ENCODE measurements at places on chromosomes 2 and 18.

- DNase-seq: peak; percentile 66
Observed at GRCh38 chr2:23518481-23519333, 133.7 kb downstream of the KLHL29 start.

- DNase-seq: no peak
Observed at GRCh38 chr2:118865106-118865505, 17.7 kb upstream of the EN1 start.

DNA sequence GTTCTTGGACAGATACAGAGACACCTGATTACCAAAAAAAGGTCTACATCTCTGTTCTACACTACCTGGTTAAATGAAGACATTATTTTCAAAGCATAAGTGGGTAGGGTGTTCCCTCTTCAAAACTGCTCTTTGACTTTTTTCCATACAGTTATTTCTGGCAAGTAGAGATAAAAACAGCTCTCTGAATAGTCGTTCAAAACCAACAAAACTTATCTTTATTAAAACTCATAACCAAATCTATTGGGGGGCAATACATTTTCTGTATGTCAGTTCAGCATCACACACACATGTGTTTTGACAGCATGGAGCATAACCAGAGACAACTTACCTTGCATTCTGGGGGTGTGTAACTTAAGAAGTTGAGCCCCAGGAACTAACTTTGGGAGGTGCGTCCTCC is 149.0 kb upstream of the EPC2 start:
- DNase-seq: no peak

DNA sequence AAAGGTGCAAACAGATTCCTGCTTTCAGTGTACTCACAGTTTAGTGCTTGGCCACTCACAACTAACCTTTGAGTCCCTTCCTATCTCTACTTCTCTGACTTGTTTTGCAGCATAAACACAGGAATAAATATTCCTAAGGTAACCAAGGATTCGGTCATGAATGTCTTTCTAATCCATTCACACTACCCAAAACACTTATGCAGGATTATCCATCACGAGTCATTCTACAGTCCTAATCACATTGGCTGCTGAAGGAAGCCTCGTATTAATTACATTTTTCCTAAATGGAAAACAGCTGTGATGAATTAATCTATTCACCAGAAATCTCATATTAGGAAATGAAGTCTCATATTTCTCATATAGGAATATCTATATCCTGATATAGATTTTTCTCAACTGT is 16.3 kb downstream of the RDH14 start:
- DNase-seq: no peak

DNA sequence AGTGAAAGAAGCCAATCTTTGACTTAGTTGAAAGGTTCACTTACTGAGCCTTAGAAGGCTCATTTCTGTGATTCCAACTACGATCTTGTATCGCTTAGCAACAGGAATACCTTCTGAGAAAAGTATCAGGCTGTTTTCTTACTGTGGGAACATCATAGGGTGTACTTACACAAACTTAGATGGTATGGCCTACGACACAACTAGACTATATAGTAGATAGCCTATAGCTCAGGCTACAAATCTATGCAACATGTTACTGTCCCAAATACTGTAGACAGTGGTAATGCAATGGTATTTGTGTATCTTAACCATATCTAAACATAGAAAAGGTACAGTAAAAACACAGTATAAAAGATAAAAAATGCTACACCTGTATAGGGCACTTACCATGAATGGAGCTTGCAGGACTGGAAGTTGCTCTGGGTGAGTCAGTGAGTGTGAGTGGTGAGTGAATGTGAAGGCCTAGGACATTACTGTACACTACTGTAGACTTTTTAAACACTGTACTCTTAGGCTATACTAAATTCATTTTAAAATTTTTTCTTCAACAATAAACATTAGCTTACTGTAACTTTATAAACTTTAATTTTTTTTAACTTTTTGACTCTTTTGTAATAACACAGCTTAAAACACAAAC is 148.8 kb upstream of the STON1 start:
- DNase-seq: no peak

DNA sequence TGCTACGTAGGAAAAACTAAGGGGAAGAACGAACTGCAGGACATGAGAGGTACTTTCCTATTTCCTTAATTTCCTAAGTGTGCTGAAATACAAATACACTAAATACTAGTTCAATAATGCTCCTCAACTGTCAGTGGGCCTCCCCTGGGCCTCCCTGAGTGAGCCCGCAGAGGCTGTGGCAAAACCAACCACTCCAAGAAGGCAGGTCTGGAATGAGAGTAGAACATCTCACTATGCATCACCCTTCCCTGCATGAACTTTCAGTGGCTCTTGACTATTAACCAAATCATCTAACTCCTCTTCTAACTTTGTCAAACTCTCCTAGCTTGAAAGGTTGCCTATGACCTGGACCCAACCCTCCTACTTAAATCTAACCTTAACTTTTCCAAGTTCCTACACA is 84.6 kb downstream of the THADA start:
- no peak for DNase-seq

DNA sequence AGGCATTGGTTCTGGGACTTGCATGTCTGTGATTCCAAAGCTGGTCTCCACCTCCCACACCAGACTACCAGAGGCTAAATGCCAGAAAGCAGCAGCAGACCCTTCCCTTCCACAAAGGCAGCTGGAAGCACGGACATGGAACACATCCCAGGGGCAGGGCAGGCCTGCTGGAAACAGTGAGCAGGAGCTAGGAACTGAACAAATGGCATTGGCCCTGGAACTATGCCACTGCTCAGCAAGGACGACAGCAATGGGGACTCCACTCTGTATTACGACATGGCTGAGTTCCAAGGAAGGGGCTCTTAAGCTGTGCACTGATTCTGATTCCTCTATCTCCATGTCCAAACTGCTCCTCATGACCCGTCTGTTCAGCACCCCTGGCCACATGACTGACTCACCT is 77.8 kb upstream of the TFCP2L1 start:
- DNase-seq: no peak

DNA sequence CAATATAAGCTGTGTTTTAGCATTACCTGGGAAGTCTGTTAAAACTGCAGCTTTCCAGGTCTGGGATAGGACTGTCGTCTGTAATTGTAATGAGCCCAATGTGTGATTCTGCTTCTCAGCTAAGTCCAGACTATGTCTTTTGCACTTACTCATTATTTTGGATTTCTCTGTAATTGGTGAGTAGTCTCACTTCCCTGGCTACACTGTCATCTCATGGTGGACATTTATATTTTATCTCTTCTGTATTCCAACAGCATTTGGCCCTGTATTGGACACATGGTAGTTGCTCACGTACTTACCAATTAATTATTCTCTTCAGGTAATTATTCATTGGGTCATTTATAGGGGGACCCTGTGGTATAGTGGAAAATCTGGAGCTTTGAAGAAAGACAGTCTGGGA is 28.0 kb downstream of the LHCGR start:
- DNase-seq: no peak

- no peak for DNase-seq
Observed at GRCh38 chr2:182187130-182187529, 201.5 kb downstream of the PPP1R1C start.

DNA sequence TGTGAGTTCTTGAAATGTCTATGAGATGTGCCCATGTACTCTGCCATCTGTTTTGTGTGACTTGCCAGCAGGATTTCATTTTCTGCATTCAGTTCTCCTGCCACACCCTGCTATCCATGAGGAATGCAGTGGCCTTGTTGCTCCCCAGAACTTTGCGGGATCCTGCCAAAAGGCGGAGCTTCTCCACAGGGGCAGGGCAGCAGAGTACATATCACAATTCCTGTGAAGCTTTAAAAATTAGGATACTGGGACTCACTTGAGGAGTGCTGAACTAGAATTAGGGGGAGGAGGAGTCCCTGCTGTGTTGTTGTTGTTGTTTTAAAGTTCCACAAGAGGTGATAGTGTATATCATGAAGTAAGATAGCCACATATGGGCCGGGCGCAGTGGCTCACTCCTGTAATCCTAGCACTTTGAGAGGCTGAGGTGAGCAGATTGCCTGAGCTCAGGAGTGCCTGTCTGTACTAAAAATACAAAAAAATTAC is 76.4 kb downstream of the TANC1 start:
- no peak for DNase-seq

DNA sequence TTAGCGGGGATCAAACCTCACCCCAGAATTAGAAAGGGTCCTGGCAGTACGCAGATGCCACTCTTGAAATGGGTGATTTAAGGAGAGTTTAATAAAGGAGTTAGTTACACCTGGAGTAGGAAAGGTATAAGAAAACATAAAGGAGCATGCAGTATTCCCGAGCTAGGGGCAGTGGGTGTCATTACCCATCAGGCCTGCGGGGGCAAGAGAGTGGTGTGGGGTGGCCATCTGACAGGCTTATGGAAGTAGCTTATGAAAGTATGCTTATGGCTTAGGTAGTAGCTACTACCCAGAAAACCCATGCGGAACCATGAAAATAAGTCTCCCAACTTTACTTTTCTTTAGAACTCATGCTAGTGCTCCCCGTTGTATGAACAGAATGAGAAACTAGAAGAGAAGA is 568.9 kb upstream of the ACVR2A start:
- no peak for DNase-seq

DNA sequence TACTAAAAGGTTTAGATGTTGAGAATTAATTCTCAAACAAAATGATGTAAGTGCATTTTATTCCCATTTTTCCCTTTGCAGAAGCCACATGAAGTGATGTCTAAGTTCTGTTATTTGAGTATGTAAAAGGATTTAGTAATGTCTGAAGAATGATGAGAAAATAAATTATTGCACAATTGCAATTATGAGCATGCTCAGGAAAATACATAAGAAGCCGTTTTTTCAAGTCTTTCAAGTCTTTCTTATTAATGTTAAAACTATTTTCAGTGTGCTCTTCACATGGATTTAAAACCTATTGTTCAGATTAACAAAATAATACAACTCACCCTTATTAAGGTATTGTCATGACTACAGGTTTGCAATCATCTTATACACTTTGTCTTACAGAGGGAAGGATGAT is 331.4 kb upstream of the NETO1 start:
- no peak for DNase-seq

- no peak for DNase-seq
Observed at GRCh38 chr2:214482728-214483127, 71.9 kb downstream of the VWC2L start.

GRCh38 chr18:39622431-39622830 is 2056.8 kb upstream of the CELF4 start:
- no peak for DNase-seq

- no peak for DNase-seq
Observed at GRCh38 chr2:40559175-40559574, 107.3 kb upstream of the SLC8A1 start.

DNA sequence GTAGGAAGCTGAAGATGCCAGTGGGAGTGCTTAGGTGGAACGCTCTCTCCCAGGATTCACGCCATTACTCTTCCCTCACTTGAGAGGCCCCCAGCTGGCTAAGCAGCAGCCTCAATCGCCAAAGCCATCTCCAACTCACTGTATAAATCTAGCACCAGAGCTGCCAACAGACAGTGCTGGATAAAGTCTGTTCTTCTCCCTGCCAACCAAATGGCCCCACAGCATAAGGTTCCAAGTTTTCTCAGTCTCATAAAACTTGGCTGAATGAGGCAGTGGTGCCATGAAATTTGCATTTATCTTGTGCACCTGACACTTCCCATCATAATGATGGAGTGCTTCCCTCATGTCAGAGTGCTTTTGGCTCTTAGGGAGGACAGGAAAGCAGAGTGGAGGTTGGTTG is 428.2 kb upstream of the ETAA1 start:
- no peak for DNase-seq

DNA sequence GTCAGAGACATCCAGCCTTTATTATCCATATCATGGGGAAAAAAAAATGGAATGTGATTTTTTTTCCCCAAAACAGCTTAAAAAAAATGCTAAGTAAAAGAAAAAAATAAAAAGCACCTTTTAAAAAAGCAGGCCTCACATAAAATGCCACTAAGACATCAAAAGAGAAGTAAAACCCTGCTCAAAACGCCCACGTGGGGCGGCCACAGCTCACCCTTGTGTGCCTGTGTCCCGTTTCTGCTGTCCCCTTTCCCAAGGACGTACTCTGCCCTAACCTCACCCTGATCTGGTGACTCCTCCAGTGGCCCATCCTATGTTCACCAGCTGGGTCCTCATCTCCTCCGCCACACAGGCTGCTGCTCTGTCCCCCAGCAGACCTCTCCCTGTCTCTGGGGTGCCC is 125.4 kb downstream of the NEDD4L start:
- no peak for DNase-seq

DNA sequence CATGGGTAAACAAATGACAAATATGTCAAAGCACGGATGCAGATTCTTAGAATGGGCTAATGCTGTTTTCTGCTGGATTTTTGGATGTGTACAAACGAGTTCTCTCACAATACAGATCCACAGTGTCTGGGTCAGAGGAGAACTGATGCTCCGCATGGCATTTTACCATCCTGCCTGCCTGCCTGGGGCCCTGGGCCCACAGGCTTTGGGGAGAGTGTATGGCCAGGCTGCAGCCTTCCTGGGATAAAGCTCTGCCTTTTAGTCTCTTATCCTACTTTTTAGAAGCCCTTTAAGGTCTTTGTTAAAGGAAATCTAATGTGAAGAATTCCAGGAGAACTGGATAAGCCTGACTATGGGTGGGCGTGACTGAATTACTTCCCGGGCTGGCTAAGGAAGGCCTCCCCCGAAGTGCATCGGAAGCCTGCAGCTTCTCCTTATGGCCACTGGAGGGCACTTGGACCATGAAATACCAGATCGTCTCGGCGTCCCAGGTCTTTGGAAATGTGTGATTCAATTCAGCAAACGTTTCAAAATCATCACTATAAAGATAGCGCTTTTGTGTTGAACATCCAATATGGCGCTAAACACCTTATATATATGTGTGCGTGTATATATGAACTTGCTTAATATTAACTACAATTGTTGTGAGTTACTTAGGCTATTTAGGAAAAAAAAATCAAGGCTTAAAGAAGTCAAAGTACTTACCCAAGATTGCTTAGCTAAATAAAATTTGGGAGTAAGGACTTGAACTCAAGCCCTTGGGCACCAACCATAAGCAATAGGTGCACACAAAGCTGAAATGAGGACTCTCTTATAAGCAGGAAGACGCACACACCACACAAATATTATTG is 15.2 kb upstream of the DNPEP start:
- no peak for DNase-seq

DNA sequence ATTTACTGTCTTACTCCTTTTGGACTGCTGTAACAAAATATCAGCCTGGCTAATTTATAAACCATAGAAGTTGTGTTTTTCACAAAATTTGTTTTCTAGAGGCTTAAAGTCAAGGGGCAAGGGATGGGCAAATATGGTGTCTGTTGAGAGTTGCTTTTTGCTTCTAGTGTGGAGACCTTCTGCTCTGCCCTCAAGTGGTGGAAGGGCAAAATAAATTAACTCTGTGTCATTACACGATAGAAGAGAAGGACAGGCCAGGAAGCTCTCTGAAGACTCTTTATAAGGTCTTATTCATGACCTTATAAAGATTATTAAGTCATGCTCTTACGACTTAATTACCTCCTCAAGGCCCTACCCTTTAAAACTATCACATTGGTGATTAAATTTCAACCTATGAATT is 181.2 kb upstream of the LRATD1 start:
- DNase-seq: no peak

GRCh38 chr2:174776223-174776622 is 12.0 kb upstream of the CHRNA1 start:
- DNase-seq: no peak

GRCh38 chr18:78861116-78861515 is 118.5 kb upstream of the SALL3 start:
- DNase-seq: no peak

GRCh38 chr2:170535552-170535951 is 179.6 kb upstream of the SP5 start:
- no peak for DNase-seq

- DNase-seq: no peak
Observed at GRCh38 chr2:215272918-215273317, 38.9 kb upstream of the ATIC start.

All from spleen (tissue), 13 donors.